ENCODE measurements at places on chromosomes 16 and 17.
A peak's percentile ranks its signal among the peaks of the same experiment; 100 is the strongest.

- no peak for DNase-seq
Measured at GRCh38 chr17:73358668-73359067, 46.9 kb upstream of the CDC42EP4 start.

GRCh38 chr16:61901689-61902088, 134.5 kb downstream of the CDH8 start:
- no peak for DNase-seq

GRCh38 chr17:69492410-69493071, 78.0 kb downstream of the MAP2K6 start:
- no peak for DNase-seq

GRCh38 chr16:47734081-47734857, 273.1 kb downstream of the PHKB start:
- DNase-seq, result no peak

DNA sequence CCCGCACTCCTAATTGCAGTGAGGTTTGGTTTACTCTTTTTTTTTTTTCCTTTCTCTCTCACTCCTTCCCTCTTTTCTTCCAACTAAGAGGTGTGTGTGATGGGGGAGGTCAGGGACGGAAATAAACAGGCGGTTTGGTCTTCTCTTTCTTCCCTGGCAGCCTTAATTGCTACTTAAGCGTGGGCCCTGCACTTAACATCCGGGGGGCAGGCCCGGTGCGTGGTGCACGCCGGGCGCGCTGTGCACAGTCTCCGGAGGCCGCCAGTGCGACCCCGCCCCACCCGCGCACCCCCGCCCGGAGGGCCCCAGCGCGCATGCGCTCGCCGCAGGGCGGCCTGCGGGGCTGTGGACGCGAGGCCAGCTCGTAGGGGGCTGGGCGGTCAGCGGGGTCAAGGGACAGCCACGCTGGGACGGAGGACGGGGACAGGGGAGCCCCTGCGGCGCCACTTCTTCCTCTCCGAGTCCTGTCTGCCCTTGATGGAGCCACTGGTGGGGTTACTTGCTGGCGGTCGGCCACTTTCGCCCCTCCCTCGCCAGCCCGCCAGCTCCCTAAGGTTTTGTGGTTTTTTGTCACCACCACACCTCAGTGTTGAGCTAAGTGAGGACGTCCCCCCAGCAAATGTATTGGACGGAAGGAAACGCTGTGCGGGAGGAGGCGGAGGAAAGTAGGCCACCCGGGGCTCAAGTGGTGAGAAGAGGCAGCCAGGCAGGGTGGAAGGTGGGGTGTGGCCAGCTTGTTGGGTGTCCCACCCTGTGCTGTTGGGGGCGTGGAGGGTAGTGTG, 120.9 kb downstream of the MRM1 start:
- DNase-seq, result no peak

- no peak for DNase-seq
Measured at GRCh38 chr16:61829631-61830030, 206.6 kb downstream of the CDH8 start.

- no peak for DNase-seq
Measured at GRCh38 chr16:30365200-30365599, 5.1 kb downstream of the TBC1D10B start.

DNA sequence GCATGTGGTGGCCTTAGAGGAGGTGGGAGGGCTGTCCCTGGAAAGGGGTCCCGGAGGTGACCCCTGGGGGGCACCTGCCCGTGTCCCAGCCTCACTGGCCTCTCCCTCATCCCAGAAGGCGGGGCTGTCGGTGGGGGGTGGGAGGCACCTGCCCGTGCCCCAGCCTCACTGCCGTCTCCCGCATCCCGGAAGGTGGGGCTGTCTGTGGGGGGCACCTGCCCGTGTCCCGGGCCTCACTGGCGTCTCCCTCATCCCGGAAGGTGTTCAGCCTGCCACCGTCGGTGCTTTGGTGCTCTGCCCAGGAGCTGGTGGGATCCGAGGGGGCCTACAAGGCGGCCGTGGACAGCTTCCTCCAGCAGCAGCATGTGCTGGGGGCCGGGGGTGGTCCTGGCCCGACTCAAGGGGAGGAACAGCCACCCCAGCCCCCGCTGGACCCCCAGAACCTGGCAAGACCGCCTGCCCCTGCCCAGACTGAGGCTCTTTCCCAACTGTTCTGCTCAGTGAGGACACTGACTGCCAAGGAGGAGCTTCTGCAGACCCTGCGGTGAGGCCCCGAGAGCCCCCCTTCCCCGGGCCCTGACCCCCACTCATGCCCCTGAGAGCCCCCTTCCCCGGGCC, 6.2 kb downstream of the CTU2 start:
- no peak for DNase-seq

DNA sequence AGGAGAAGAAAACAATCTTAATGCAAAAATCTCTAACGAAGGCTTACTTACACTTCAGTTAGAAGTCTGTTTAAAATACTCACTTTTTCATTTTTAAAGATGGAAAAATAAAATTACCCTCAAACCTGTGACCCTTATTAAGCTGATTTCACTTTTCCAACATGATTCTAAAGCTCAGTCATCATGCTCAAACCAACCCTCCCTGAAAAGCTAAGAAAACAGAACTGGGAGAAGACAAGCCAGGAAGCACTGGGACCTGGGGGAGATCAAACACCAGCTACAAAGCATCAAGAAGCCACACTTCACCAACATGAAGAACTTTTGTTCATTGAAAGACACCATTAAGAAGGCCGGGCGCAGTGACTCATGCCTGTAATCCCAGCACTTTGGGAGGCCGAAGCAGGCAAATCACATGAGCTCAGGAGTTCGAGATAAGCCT, 88.8 kb downstream of the LITAF start:
- DNase-seq, result no peak

- DNase-seq, result no peak
Measured at GRCh38 chr17:21036361-21036881, 6.4 kb downstream of the USP22 start.

DNA sequence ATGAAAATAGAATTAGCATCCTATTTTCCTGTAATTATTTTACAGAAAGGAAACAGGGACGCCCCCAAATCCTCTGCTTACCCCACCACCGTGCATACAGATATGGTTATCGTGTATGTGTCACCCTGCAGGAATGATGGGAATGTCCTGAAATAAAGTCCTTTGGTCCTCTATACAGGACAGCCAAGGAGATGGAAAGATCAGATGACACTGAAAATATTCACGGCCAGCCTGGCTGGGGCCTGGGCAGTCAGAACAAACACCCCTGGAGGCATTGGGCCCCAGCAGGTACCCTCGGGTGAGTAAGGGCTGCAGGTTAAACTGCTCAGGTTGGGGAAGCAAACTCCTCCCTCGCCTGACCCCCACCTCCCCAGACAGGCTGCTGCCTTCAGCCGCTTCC, 368.0 kb downstream of the FOXL1 start:
- DNase-seq, result no peak

DNA sequence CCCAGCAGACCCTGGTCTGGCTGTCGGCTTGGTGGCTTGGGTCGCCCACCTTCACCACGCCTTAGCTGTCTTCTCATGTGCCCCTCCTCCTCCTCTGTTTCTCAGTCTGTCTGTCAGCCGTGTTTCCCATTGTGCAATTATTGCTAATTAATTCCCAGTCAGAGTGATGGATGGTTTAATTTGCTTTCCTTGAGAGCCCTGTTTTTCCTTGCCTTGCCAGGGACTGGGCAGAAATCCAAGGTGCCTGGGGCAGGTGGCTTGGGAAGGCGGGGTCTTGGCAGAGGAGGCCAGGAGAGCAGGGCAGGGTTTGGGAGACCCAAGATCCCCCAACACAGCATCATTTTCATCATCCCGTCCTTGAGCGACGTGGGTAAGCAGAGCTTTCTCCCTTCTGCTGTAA, 21.3 kb downstream of the NECAB2 start:
- DNase-seq, result no peak

DNA sequence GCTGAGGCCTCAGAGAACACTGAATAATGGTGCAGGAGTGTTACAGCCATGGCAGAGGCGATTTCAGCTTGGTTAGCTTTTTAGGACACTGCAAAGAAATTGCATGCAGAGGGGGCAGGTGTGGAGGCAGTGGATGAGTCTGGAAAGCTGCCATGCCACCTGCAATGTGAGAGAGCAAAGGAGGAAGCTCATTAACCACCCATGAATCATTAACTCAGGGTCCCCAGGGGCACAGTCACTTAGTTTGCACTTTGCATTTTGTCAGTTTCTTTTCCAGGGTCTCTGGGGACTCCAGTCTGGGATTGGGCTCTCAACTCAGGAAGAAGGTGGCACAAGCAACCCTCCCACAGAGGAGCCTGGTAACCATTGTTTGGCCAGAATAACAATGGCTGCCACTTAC, 132.9 kb downstream of the USP31 start:
- no peak for DNase-seq

DNA sequence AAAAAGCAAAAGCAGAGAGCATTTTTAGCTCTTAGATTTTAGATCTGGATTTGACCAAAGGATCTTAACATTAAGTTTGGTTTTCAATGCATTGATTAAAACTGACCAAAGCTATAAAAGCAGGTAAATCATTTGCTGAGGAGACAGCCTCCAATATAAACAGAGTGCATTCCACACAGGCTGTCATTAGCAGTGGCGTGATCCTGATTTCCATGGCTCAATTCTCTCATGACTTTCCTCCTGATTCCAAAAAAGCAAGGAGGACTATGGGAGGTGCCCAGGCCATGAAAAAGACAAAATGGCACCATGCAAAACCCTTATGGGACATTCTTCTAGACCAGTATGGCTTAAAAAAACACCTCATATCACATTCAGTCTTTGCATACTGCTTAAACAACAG, 53.5 kb downstream of the PARN start:
- DNase-seq, result no peak

DNA sequence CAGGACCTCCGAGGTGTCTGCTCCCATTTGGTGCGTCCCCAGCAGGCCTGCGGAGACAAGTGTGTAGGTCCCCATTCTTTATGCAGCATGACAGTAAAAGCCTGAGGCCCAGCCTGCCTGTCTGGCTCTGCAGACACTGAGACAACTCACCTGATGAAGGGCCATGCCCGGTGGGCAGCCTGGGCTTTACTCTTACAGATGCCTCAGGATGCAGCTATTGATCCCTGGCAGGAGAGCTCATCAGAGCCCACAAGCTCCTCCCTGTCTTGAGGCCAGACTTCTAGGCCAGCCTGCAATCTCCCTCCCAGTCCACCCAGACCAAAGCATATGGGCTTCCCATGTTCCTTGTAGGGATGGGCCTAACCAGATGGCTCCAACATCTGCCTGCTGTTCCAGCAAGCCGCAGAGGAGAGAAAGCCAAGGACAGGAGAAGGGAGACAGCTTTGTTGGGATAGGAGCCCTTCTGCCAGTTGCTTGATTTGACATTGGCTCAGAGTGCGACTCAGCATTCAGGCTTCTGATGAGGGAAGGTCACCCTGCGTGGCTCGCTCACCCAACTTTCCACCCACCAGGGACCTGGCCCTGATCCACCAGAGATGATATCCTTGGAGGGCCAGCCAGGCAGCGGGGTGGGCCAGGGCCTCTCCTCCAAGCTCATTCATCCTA, 87.5 kb downstream of the SOCS1 start:
- DNase-seq, result no peak

GRCh38 chr17:41965694-41966462, 717 bp upstream of the CNP start:
- no peak for DNase-seq

DNA sequence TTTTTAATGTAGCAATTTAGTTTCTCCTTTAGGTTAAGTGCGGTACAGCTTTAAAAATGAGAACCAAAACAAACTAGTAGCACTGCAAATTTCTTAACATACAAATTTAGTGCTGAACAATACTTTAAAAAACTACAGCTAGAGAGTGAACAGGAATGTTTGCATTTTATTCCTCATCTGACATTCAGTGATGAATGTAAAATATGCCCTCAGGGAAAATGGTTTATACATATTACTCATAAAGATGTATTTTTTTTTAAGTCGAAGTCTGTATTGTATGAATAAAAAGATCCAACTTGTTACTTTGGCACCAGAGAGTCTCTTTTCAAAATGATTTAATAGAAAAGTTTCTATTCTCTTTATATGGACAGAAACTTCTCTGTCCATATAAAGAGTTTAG, 96.8 kb downstream of the BRIP1 start:
- no peak for DNase-seq

GRCh38 chr16:68402748-68403040, 45.6 kb downstream of the SMPD3 start:
- DNase-seq, result no peak

DNA sequence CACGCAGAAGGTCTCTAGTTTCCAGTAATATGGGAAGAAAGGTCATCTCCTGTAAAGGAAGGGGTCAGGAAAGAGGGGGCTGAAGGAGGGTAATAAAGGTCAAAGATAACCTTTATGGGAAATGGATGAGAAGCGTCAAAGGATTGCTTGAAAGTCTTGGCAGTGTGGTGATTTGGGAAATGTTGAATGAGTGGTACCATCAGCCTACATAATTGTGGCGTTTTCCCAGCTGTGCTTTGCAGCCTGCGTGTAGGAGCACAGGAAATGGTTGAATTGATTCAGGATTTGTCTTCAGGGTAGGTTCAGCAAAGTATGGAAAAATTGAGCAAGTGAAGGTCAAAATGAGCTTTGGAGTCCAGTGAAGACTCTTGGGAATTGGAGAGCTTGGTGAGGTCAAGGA, 115.8 kb upstream of the NOL11 start:
- DNase-seq, result no peak

GRCh38 chr16:50611332-50611934, 63.2 kb downstream of the NKD1 start:
- DNase-seq, result peak; percentile 13

DNA sequence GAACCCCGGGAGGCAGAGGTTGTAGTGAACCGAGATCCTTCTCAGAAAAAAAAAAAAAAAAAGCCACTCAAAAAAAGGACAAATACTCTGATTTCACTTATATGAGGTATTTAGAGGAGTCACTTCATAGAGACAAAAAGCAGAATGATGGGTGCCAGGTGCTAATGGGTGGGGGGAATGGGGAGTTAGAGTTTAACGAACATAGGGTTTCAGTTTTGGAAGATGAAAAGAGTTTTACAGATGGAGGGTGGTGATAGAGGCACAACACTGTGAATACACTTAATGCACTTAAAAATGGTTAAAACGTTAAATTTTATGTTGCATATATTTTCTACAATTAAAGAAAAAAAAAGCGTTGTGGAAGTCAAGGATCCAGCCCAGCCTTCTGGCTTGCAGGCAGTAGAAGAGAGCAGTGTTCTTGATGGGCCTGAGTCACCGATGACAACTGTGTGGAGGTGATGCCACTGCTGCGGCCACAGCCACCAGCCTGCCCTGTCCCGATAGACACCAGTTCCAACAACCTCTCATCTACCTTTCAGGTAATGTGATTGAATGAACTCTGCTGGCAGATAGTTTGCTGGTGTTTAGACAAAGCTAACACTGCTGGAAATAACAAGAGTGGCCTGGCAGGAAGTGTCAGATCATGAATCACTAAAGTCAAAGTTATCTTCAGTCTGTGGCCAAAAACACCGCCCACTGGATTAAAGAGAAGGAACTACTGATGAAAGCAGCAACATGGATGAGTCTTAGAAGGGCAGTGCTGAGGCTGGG, 49.9 kb upstream of the COX10 start:
- DNase-seq, result no peak

- DNase-seq, result no peak
Measured at GRCh38 chr16:427250-427649, 1.8 kb downstream of the RAB11FIP3 start.

DNA sequence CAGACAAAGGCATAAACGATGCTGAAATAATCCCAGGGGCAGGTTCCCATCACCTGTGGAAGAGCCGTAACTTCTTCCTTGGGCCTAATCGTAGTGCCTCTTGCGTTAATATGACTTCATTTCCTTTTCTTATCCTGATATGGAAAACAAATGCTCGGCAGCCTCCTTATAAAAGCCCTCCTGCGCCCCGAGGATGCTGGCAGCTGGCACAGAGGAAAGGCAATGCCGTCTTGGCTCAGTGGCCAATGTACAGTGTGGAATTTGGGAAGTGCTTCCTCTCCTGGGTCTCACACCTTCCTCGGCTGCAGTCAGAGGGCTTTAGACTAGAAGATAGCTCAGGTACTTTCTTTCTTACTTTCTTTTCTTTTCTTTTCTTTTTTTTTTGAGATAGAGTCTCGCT, 3.4 kb downstream of the SCN4A start:
- DNase-seq, result no peak
